Activated T-cell treated with anti-CD3 and anti-CD28 coated beads, Interleukin-2, amount 50 U/mL, for 72 hours (primary cell): ENCODE measurements at places on chromosomes 1 and 21.

- H3K4me3 ChIP-seq, result no peak overlapping the region
- H3K27me3 ChIP-seq, result no peaks in the 10 kb centered on the region
- no peaks in the 10 kb centered on the region for H3K36me3 ChIP-seq
These were observed 58.8 kb downstream of the NAV1 start for GRCh38 chr1:201597551-201598230.

DNA sequence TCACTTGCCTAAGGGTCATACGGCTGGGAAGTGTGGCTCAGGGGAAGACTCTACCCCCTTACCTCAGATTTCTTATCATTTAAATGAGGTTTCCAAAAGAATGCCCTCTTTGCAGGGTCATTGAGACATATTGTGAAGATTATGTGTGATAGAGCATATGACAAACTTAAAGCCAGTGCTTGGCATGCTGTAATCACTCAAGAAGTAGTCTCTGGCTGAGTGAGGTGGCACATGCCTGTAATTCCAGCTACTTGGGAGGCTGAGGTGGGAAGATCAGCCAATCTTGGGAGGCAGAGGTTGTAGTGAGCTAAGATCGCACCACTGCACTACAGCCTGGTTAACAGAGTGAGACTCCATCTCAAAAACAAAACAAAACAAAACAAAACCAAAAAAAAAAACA, 7.5 kb upstream of the LDLRAD2 start:
- no peaks in the 10 kb centered on the region for H3K4me1 ChIP-seq
- no peak overlapping the region for H3K4me3 ChIP-seq
- no peaks in the 10 kb centered on the region for H3K27me3 ChIP-seq
- no peaks in the 10 kb centered on the region for H3K36me3 ChIP-seq

- H3K4me3 ChIP-seq, result no peak overlapping the region
- no peaks in the 10 kb centered on the region for H3K36me3 ChIP-seq
- no peak for DNase-seq
- H3K4me1 ChIP-seq, result no peaks in the 10 kb centered on the region
- no peak overlapping the region for H3K27ac ChIP-seq
- no peaks in the 10 kb centered on the region for H3K27me3 ChIP-seq
These were observed 958.3 kb downstream of the ADGRL2 start for GRCh38 chr1:82759035-82759434.

DNA sequence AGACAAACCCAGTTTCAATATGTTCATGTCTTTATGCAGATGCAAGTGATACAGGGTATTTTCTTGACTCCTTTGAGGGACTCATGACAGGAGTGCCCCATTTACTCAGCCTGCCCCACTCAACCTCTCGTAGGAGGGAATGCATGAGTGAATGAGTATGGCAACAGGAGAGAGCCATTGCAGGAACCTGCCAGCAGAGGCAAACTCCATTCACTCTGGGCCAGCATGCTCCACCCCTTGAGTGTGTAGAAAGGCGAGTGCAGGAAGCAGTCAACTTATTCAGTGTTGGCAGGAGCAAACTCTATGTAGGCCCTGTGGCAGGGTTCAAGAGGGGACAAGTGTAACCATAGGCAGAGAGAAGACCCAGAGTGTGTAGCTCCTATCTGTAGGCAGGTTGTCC, 1526.3 kb downstream of the PLA2G4A start:
- DNase-seq, result no peak
- H3K36me3 ChIP-seq, result no peaks in the 10 kb centered on the region
